Renal pelvis (tissue), 12 donors: ENCODE measurements at places on chromosomes 7 and 10. TPM values are rescaled to one million over a fixed set of nuclear protein-coding genes. Genes with fewer than 3 reads are reported as not detected.
A peak's percentile ranks its signal among the peaks of the same experiment; 100 is the strongest.

GRCh38 chr7:31000161-31000693, 36.5 kb downstream of the GHRHR start:
- no peak for DNase-seq

DNA sequence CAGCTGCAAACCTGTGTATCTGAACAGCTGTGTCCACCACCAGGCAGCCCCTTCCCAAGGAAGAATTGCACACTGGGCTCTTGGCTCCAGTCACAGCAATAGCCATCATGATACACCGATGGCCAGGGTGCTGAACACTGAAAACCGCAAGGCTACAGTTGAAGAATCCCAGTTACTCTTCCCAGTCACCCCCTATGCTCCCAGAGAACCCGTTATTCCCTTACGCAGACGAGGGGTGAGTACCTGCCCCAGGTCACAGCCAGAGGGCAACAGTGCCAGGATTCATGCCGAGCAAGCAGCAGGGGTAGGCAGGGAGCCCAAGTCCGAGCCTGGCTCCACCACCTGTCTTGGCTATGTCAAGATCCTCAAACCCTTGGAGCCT, 57.8 kb downstream of the RASGEF1A start:
- no peak for DNase-seq

DNA sequence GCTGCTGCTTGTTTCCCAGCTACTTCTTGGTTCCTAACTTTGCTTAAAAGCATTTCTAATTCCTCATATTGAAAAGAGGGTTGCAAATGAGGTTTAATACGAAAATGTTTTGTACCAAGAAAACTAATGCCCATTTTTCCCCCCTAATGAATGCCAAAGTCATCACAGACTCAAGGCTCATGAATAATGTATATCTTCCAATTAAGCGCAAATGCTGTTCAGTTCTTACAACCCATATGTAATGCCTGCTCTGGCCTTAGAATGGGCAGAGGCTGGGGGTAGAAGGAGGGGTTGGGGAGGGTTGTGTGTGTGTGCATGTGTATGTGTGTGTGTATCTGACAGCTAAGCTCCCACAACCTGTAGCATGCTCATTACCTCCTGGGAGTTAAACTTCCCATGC, 901.7 kb downstream of the KCNMA1 start:
- DNase-seq = no peak

- DNase-seq = no peak
These were observed 3.3 kb upstream of the LMOD2 start for GRCh38 chr7:123652406-123652805.

DNA sequence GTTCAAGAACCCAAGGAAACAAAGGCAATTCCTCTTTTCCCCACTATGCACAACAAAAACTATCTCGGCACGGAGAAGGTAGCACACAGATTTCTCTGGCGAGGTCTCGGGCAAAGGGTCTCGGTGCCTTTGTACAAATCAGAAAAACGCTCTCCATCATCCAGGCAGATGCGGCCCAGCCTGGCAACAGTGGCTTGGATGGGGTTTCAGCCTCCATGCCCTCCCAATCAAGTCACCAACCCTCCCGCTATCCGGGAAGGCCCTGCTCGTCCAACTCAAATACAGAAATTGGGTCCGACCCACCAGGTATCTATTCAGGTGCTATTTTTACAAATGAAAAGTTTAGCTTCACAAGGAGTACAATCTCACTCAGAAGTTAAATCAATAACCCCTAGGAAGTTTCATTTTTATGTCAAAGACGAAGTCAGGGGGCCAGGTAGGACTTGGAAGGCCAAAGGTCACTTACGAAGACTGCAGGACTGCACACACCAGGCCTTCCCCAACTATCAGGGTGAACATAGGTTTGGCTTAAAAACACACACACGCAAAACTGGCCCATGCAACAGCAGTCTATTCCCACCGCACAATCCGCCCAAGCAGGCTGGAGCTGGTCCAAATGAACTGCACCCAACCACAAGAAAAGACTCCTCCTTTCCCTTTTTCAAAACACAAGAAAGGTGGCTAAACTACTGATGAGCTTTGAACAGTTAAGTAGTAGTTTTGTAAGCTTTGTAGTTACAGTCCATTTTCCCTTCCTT, 43.0 kb downstream of the GNA12 start:
- DNase-seq = no peak

GRCh38 chr7:36036590-36036989, 116.5 kb upstream of the EEPD1 start:
- no peak for DNase-seq

DNA sequence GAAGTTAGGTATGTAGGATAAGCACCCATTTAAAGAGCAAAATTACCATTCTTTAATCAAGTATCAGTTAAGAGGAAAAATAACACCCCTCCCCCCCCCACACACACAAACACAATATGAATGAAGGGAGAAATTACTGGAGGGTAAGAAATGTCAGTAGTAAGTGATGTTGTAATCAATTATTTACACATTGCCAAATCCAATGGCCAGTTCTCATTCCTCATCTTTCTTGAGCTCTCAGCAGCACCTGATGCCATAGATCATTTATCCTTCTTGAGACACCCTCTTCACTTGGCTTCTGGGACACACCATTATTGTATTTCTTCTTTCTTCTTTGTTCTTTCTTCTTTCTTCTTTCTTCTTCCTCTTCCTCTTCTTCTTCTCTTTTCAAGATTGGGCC, 33.7 kb upstream of the FAM3C start:
- DNase-seq = no peak

DNA sequence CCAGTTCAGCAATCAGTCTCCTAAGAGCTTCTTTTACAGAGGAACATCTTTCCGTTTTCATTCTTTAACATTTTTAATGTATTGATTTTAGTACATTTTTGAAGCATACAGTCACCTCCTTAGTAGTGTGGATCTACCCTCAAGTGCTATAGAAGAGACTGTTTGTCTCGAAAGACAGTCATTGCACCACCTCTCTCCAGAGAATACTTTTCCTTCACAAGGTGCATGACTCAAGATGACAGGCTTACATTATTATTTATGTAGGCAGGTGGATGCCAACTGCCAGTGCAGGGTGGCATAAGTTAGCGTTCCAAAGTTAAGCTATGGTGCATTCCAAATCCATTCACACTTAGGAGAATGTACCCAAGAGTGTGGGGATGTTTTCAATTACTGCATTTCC, 71.8 kb downstream of the ZEB1 start:
- DNase-seq = no peak

DNA sequence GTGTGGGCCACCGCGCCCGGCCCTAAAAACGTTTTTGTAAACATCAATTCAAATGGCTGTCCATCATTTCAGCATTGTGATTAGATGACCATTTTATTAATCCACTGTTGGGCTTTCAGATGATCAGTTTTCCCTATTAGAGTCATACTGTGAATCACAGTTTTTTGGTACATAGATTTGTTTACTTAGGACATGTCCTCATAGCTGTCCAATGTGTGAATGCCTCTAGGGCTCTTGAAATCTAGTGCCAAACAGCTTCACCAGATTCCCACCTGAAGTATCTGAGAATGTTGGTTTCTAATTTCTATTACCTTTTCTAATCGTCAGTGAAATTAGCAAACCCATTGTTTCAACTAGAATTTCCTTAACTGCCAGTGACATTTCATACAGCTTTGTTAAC, 66.8 kb downstream of the UPF2 start:
- DNase-seq = no peak

GRCh38 chr10:96517284-96517683, 3.6 kb upstream of the TLL2 start:
- no peak for DNase-seq

DNA sequence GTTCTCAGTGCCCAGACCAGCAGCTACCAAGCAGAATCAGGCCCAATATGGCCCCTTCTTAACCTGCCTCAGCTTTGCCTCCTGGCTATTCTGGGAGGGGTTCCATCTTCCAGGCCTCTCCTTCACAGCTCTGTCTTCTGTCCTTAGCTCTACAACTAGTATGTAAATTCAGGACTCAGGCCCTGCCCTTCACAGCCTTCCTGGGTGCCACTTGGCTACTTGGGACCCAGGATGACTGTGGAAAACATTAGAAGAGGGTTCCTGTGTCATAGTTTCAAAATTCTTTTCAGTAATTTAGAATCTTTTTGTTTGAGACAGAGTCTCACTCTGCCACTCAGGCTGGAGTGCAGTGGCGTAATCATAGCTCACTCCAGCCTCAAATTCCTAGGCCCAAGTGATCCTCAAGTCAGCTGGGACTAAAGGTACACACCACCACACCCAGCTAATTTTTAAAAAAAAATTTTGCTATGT, 33.2 kb upstream of the PAPSS2 start:
- DNase-seq = no peak

DNA sequence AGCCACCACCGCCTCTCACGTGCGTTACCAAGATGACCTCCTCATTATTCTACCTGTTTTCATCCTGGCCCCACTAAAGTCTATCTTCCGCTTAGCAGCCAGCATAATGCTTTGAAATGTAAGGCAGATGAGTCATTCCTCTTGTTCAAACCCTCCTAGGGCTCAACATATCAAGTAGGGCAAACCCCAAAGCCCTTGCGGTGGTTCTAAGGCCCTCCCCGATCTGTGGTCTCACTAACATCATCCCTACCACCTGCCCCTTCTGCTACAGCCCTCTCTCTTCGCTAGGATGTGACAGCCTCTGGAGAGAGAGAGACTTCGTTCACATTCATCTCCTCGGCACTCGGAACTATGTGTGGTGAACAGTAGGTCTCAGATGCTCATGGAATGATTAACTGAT, 94.8 kb downstream of the SVIL start:
- DNase-seq = no peak

GRCh38 chr10:22631646-22632278, 82.6 kb downstream of the PIP4K2A start:
- no peak for DNase-seq

DNA sequence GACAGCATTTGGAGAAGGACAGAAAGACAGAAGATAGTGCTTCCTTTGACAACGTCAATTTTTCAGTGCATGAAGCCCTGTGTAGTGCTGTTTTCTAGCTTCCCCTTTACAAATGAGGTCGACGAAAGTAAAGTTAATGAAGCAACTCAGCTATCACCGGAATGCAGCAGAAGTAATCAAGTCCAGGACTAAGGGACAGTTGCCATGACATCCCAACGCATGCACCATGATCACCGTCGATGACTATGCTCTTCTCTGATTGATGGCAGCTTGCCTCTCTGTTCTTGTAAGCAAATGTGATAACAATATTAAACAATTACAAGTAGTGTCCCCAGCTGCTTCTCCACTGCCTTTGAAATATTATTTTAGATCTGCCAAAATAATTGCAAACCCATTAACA, 205.8 kb downstream of the FRMD4A start:
- DNase-seq = peak; percentile 27

DNA sequence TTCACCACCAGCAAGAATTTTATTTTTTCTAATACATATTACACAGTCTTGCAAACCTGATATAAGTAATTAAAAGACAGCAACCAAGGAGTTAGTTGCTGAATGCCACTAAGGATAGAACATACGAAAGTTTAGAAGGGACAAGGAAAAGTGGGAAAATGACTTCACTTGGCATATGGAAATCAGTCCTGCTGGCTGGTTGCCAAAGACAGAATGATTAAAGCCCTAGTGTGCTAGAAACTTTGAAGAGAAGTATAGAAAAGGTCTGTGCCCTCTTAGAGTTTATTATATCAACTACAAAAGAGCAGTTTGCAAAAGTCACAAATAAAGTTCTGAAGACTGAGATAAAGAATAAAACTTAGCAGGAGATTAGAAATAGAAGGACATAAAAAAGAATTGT, 5.8 kb upstream of the YAE1 start:
- DNase-seq = no peak

DNA sequence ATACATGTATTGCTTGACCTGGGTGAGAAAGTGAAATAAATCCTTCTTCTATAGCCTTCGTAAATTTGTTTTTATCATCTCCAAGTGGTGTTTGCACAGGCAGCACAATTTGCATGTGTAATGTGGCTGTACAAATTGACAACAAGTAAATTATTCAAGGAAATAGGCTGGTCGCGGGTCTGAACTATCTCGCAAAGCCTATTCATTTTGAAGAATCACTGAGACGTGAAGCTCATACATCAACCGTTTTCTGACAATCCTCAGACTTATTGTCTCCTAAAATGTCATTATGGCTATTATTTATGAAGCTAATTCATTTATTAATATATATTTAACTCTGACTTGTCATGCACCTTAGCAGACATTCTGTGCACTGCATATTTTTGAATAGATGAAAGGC, 16.2 kb upstream of the FAM204A start:
- DNase-seq = no peak

- no peak for DNase-seq
These were observed 16.9 kb upstream of the GPR146 start for GRCh38 chr7:1027242-1028043.

DNA sequence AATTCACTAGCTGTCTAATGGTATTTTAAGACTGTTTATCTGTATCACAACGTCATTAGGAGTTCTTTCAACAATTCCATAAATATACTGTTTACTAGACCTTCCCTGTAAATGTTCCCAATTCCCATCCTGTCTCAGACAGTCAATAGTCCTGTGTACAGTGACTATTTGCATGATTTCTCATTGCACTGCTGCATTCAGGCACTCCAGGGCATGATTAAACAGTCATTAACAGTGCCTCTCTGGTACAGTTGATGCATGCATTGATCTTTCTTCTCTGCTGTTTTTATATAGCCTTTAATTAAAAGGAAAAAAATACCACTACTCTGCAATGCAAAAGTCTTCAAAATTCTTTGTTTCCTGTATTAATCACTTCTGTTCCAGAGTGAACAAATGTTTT, 51.5 kb upstream of the MTURN start:
- DNase-seq = no peak

DNA sequence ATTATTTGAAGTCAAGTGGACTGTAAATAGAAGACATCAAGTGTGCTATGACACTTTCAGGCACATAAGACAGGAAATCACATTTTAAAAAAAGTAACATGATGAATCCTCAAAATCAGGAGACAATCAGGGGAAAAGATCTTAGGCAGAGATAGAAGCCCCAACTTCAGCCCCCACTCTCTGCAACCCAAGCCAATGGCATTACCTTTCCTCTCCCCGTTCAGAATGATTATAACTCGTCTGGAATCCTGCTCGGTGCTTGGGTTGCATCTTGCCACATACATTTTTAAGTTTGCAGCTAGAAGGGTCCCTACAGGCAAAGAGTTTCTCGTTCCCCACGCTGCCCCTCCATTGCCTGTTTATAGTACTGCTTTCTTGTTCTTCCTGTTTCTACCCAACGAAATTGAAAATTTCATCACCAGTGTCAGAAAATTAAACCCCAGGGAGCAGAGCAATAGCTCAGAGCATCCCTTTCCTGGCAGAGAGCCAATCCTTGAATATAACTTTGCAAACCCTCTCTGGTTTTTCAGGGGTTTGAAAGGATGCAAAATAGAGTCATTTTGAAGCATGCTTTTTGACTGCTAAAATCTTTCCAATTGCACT, 260.5 kb upstream of the AOAH start:
- DNase-seq = no peak

- DNase-seq = no peak
These were observed 76.0 kb upstream of the ARMC3 start for GRCh38 chr10:22851865-22852239.

Gene TFPI2
- polyA plus RNA-seq = 12.1 TPM

Gene COL13A1
- polyA plus RNA-seq = 29.6 TPM

Gene CFAP43
- 29.6 TPM for polyA plus RNA-seq

Gene NPY4R
- 0.09 TPM for polyA plus RNA-seq

Gene VWDE
- polyA plus RNA-seq = 4.5 TPM

Gene FXYD4
- 0.49 TPM for polyA plus RNA-seq
